ENCODE measurements at places on chromosomes 6 and 20.

- no peak for DNase-seq
Measured at GRCh38 chr6:157139054-157139708, 184.1 kb downstream of the TMEM242 start.

DNA sequence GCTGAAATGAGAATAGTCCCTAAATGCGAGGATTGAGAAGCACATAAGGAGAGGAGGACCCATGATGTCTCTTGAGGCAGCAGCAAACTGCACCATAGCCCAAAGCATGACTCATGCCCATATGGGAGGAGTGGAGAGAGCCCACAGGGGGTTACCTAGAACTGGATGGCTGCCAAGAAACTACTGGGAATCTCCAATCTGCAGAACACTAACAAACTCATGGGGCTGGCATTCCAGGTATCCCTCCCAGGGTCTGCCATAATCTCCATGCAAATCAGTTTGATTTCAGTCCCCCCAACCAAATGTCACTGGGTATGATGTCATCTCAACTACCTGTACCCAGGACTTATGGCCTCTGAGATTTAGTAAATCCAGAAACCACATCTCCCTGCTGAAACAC lies 410.5 kb downstream of the PTPRT start:
- DNase-seq: no peak

DNA sequence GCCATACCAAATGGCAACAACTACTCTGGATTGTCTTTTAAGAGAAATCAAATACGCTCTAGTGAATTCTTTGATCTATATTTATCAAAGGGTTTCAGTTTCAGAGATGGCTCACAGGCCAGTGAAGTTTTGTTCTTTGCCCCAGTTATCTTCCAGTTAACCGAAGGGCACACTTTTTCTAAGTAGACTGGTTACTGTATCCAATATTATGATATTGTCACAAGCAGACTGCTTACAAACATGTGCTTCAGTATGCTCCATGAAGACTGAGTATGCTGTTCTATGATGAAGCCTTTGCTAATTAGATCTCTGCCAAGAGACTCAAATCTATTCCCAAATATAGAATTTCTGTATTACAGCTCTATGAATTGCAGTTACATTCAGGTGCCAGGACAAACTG lies 181.1 kb downstream of the REV3L start:
- no peak for DNase-seq

DNA sequence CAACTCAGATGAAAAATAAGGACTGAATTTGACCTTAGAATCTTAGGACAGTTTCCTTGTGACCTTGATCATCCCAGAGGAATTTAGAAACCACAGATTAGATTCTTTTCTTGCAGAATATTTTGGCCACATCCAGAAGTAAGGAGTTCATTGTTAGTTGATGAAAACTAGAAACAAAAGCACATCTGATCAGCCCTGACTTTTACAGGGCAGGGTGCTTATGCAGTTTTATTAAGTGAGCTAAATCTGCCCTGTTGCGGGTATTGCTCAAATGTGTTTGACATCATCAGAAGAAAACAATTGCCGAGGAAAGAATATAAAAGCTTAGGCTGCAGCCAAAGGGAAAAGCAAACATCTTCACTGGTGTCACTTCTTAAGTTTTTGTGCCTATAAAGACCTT lies 100.8 kb downstream of the MTFR2 start:
- DNase-seq: no peak

- DNase-seq: no peak
Measured at GRCh38 chr6:167704396-167704901, 122.3 kb upstream of the AFDN start.

DNA sequence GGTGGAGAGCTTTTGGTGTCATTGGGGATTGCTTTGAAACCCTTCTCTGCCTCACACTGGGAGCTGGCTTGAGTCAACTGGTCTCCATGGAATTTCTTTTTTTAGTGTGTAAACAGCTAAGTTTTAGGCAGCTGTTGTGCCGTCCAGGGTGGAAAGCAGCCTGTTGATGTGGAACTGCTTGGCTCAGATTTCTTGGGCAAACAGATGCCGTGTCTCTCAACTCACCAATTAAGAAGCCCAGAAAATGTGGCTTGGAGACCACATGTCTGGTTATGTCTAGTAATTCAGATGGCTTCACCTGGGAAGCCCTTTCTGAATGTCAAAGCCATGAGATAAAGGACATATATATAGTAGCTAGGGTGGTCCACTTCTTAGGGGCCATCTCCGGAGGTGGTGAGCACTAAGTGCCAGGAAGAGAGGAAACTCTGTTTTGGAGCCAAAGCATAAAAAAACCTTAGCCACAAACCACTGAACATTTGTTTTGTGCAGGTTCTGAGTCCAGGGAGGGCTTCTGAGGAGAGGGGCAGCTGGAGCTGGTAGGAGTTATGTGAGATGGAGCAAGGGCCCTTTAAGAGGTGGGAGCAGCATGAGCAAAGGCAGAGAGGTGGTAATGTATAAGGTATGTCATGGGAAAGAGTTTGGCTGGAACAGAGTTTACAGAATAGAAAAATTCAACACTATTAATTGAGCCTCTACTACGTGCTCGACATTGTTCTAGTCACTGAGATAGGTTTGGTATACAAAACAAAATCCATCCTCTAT lies 31.2 kb downstream of the SRSF3 start:
- no peak for DNase-seq

Data from GM19239 (cell line).